ENCODE measurements at places on chromosomes 12 and 14.
A peak's percentile ranks its signal among the peaks of the same experiment; 100 is the strongest.

GRCh38 chr12:8065991-8066594 is at the start of gene C3AR1:
TSS of gene C3AR1 (minus strand) at chr12:8066359. CDS start at chr12:8060185, 6,174 bp downstream.
- DNase-seq = peak; percentile 94

- no peak for DNase-seq
Observed at GRCh38 chr12:103929784-103930033, 501 bp upstream of the HSP90B1 start.

DNA sequence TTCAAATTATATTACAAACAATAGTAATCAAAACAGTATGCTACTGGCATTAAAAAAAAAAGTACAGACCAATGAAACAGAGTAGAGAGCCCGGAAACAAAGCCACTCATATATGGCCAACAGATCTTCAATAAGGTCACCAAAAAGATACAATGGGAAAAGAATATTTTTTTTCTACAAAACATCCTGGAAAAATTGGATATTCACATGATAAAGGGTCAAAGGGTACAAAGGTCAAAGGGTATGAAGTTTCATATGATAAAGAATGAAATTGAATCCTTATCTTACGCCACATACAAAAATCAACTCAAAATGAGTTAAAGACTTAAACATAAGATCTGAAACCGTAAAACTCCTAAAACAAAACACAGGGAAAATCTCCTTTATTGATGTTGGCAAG is 168.5 kb upstream of the PELI2 start:
- DNase-seq = no peak

GRCh38 chr14:22977684-22978486 is 4.5 kb downstream of the AJUBA start:
- no peak for DNase-seq

- DNase-seq = no peak
Observed at GRCh38 chr12:115437061-115437567, 753.1 kb upstream of the TBX3 start.

GRCh38 chr12:73180734-73181133 is 908.6 kb downstream of the TRHDE start:
- DNase-seq = no peak

GRCh38 chr12:39441963-39442830 is 723 bp downstream of the KIF21A start:
- DNase-seq = peak; percentile 3

DNA sequence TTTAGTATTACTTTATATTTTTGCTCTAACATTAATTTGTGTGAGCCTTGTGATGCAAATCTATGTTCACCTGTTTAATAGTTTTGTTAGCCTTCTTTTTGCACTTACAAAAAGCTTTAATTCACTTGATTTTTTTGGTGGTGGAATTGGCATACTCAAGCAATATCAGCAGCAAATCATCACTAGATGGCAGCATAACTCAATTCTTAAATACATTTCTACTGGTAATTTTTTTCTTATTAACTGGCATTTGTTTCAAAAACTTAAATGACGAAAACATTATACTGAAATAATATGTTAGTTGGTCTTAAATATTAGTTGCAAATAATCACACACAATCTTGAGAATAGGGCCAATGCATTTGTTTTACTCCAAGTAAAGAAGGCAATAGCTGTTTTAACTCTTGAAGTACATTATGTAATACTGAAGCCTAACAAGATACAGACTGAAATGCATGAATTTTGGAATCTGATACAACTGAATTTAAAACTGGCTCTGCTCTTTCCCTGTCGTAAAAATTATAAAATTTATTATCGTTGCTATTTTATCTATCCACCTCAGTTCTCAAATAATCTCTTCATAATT is 151.5 kb downstream of the ATXN7L3B start:
- peak; percentile 44 for DNase-seq

DNA sequence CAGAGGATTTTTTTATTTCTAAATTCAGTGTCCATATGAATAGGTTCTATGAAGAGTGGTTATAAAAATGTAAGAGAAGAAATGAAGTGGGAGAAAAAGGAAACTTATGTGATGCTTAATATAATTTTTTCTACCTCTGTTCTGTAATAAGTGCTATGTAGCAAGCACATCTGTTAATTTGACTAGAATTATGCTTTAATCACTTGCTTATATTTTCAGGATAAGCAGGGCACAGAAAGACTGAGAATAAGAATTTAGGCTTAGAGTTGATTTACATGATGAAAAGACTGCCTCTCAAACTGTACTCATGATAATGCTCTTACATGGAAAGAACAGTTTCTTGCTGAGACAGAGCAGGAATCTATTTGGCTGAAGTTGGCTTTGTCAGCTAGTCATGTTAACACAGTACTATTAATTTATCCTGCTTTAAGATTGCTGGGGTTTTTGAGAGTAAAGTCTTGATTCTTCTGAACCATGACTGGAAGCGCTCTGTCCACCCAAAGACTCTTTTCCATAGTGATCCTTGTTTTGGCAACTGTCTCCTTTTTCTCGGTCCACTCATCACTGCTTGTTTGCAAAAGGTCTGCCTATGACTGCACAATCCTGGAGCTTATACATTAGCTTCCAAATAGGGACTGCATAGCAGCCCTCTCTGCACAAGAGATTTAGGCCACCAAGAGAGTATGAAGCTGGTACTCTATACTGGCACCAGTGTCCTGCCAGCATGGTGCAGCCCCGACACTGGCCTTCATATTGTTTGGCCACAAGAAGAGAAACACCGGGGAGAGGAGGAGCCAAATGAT is 98.8 kb downstream of the AKAP6 start:
- DNase-seq = no peak

DNA sequence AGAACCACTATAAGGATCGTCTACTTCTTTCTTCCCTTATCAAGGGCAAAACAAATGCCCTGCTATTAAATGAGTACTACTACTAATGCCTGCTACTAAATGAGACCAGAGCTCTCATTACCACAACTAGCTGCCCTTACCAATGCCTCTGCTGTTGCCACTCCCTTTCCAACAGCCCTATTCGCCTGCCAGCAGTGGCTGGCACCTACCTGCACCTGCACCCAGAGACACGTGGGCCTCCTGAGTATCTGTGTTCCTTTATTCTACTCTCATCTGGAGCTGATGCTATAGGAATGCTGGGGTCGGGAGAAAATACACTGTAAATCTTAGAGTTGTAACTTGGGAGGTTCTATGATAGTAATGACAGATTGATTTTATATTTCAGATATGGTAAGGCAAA is 174.7 kb downstream of the SLC2A13 start:
- DNase-seq = no peak

- no peak for DNase-seq
Observed at GRCh38 chr12:78118036-78118435, 287.3 kb downstream of the NAV3 start.

DNA sequence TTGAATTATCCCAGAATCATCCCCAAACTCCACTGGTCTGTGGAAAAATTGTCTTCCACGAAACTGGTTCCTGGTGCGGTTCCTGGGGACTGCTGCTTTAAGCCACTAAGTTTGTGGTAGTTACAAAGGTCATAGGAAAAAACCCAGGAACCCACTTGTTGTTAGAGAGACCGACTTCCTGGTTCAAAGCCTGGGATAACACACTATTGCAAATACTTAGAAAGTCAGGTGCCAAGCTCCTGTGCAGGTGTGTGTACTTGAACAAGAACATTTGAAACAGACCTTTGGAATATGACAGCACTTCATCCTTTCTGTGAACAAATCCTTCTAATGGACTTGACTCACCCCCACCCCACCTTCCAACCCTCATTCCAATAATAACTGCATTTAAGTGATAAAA is 519.6 kb downstream of the GLT1D1 start:
- no peak for DNase-seq

GRCh38 chr12:131025939-131026702 is 72.4 kb downstream of the ADGRD1 start:
- DNase-seq = no peak

DNA sequence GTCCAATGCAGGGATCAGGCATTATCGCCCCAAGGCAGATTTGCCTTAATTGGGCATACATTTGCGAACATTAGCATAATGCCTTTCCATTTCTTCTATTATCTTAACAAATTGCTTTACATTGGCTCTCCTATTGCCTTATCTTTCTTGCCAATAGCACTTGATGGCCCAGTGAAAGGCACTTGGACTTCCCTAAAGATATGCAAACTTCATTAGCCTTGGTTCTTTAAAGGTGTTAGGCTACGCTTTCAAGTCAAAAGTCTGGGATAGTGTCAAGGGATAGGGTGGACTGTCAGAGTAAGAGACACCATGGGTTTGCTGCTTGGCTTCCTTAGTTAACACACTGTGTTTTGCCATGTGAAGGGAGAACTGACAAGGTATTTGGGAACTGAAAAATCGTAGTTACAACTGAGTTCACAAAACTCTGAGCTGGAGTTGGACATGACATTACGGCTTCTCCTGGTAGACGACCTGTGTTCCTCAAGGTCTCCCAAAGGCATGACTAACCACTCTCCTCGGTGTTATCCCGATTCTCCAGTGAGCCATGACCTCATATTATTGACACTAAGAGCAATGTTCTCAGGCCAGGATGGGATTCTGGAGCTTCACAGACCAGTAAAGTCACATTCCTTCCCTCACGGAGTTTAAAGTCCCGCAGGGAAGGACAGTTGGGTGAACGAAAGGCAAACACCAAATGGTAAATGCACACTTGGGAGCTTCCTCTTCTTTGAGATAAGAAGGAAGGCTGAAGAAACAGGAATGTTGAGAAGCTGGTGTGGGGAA is 65.2 kb downstream of the TBC1D30 start:
- DNase-seq = no peak

DNA sequence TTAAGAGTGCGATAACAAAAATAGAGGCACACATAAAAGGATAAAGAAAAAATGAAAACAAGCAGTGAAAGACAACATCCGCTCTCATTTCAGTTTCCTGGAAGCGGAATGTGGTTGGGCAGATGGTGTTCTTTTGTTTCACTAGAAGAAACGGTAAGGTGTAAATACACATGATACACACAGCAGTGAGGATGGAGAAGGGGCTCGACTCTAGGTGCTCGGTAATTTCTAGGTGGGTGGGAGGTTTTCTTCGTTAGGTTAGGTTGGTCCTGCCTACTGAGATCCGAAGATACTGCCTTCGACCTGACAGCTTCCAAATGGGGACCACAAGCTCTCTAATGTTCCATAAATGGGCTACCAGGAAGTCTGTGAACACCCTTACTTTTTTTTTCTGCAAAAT is 1082.5 kb downstream of the BCL11B start:
- no peak for DNase-seq

- peak; percentile 25 for DNase-seq
Observed at GRCh38 chr14:100534528-100535286, 52.5 kb downstream of the BEGAIN start.

DNA sequence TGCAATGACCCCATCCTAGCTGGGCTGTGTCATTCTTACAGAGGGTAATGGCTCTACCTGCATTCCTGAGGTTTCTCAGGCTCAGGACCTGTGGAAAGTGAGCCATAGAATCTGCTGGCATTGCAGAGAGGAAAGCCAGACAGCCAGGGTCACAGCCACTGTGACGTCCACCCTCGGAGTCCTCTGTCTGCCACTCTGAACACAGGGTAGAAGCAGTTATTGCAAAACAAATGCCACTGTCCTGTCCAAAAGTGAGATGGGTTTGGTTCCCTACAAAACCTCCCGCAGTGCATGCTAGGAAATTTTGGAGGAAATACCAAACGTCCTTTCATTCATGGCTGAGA is 37.8 kb downstream of the TNFAIP2 start:
- no peak for DNase-seq

DNA sequence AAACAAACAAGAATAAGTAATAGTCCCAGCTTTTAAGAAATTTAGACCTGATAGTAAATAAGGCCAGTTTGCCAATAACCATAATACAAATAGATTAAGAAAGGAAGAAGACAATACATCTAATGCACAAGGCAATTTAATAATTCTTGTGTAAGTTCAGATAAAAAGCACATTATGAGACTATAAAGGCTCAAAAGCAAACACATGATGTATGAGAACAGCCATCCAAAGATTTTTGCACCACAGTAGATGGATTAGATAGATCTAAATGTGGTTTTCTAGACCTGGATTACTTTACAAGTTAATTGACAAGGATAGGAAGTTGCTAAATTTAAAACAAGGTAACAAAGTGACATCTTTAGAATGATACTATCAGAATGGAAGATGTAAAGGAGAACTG is 125.4 kb downstream of the PRKD1 start:
- DNase-seq = no peak

DNA sequence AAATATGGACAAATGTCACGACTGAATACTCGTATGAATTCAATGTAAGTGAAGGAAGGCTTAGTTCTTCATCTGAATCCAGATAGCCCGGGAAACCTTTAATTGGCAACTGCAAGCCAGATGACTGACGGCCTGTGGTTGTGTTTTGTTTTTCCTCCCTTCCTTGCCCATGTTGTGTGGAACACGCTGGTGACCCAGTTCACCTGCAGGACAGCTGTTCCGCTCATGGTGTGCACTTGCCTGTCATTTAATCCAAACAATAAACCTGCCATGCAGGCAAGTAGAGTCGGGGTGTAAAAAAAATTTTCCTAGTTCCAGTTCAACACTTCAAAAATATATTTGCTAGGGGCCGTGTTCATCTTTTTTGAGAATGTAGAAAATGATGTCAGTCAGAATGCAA is 88.0 kb downstream of the TMEM132D start:
- no peak for DNase-seq

DNA sequence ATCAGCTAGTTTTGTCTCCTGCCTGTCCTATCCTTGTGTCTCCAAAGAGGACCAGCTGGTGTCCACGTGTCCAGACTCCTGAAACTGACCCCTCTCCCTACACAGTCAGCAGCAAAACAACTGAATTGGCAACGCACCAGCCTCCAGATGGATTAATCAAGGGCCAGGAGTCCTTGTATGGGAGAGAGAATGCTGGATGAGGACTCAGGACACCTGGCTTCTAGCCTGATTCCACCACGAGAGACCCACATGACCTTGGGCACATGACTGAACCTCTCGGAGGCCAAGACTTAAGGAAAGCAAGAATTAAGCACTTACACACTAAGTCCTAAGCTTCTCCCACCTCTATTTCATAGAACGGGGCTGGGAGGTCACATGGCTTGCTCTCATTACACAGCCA is 60.4 kb upstream of the CMKLR1 start:
- DNase-seq = no peak

- DNase-seq = peak; percentile 60
Observed at GRCh38 chr14:76918782-76919394, 92.7 kb downstream of the LRRC74A start.

- no peak for DNase-seq
Observed at GRCh38 chr12:82896979-82897378, 210.3 kb downstream of the TMTC2 start.

DNA sequence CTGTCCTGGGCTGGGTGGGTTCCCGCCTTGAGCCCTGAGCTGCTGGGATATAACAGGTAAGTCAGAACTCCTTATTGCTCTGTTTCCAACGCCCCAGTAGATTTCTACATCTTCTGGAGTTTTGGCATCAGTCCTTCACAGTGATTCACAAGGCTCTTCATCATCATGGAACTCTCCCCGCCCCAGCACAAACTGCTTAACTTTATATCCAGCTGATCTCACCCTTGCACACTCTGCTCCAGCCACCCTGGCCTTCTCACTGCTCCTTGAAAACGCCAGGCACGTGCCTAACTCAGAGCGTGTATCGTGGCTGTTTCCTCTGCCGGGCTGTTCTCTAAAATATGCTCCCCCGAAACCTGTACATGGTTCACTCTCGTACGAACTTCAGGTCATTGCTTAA is 264.9 kb downstream of the NOVA1 start:
- DNase-seq = no peak
